ENCODE measurements at places on chromosomes 12 and 14. TPM values are rescaled to one million over a fixed set of nuclear protein-coding genes. Genes with fewer than 3 reads are reported as not detected.

DNA sequence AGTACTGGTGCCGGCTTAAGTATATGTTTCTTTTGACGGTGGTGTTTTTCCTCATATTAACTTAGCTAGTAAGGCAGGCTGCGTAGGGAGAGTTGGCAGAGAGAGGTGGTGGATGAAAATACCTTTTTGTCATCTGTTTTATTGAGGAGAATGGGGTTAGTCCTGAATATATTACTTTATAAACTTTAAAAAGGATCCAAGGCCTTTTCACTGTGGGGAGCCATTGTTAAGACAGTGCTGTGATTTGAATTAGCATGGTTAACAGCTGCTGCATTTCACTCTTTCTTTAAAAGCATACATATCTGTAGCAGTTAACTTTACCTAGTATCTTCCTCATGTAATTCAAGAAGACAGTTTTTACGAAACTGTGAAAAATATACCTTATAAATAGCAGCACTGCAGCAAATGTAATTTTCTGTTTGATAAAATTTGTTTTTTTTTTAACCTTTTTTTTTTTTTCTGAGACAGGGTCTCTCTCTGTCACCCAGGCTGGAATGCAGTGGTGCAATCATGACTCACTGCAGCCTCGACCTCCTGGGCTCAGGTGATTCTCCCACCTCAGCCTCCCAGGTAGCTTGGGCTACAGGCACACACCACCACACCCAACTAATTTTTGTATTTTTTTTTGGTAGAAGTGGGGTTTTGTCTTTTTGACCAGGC lies 57.1 kb downstream of the AEBP2 start:
- DNase-seq, result no peak

GRCh38 chr12:28645891-28646290 lies 455.6 kb downstream of the CCDC91 start:
- DNase-seq, result no peak

Gene SCN8A
- 0.35 TPM for total RNA-seq

GRCh38 chr12:60921541-60921940 lies 1325.7 kb downstream of the SLC16A7 start:
- DNase-seq, result no peak

- no peak for DNase-seq
Observed at GRCh38 chr12:9880532-9881078, 684 bp upstream of the KLRF2 start.

Gene CMKLR1
- not detected for total RNA-seq

GRCh38 chr12:82688035-82688501 lies 1.4 kb downstream of the TMTC2 start:
- DNase-seq, result no peak

Data from T-helper 17 cell (primary cell).